ENCODE measurements at places on chromosomes 3 and 15. TPM values are rescaled to one million over a fixed set of nuclear protein-coding genes. Genes with fewer than 3 reads are reported as not detected.

DNA sequence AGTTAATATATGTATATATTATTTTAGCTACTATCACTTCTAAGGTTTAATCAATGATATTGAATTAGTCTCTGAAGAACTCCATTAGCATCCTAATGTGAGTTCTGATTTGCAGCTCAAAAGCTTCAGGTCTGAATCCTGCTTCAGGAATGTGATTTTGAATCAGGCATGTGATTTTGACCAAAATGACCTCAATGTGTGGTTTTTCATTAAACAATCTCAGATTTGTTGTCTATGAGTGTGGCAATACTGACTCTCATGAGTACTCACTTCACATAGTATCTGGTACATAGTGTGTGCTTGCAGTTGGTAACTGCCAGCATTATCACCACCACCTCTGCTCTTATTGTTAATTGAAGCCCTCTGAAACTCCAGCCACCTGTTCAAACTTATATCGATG is 251.0 kb downstream of the KCNH8 start:
- DNase-seq: no peak

- no peak for DNase-seq
Measured at GRCh38 chr3:106759731-106760130, 617.5 kb upstream of the CCDC54 start.

The C3orf62 gene
- 10.8 TPM for polyA plus RNA-seq

DNA sequence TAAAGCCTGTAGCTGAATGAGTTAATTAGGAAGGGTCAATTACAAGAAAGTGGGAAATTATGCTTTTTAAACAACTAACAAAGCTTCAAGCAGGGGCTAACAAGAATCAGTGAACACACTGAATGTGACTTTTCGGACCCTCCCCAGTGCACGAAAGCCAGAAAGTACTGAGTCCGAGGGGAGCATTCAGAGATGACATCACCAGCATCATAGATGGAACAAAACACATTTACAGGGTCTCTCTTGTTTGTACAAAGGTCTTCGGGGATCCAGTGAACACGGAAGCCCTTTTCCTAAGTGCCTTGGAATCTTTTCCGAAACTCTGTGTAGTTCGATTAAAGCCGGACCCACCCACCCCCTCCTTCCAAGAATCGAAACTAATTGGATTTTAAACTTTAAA is 829 bp downstream of the DCP1A start:
- DNase-seq: peak; percentile 21

The TOPBP1 gene
- 51.5 TPM for polyA plus RNA-seq

DNA sequence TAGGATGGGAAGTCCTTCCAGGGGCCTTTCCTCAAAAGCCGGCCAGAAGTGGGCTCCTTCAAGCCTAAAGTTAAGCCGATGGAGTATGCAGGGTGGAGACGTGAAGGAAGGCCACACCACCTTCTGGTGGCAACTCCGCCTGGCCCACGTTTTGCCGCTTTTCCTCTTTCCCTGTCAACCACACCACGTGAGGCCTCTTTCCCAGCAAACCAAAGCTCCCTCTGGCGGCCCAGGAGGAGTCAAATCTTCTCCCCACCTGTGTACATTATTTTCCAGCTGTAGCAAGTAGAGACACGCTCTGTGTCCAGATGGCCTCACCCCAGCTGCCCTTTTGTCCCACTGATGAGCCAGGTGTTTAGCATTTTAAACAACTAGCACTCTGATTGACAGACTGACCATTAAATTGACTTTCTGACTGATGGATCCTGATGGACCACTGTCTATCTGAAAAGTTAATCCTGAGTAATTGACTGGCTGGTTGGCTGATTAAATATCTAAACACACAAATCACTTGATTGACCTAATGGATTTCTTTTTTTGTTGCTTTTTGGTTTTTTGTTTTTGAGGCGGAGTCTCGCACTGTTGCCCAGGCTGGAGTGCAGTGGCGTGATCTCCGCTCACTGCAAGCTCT is 59.6 kb upstream of the ZBTB38 start:
- no peak for DNase-seq

The EIF5A2 gene
- polyA plus RNA-seq: 4.5 TPM

GRCh38 chr3:192880313-192880712 is 37.3 kb downstream of the MB21D2 start:
- DNase-seq: no peak

The ACTC1 gene
- polyA plus RNA-seq: 342 TPM

DNA sequence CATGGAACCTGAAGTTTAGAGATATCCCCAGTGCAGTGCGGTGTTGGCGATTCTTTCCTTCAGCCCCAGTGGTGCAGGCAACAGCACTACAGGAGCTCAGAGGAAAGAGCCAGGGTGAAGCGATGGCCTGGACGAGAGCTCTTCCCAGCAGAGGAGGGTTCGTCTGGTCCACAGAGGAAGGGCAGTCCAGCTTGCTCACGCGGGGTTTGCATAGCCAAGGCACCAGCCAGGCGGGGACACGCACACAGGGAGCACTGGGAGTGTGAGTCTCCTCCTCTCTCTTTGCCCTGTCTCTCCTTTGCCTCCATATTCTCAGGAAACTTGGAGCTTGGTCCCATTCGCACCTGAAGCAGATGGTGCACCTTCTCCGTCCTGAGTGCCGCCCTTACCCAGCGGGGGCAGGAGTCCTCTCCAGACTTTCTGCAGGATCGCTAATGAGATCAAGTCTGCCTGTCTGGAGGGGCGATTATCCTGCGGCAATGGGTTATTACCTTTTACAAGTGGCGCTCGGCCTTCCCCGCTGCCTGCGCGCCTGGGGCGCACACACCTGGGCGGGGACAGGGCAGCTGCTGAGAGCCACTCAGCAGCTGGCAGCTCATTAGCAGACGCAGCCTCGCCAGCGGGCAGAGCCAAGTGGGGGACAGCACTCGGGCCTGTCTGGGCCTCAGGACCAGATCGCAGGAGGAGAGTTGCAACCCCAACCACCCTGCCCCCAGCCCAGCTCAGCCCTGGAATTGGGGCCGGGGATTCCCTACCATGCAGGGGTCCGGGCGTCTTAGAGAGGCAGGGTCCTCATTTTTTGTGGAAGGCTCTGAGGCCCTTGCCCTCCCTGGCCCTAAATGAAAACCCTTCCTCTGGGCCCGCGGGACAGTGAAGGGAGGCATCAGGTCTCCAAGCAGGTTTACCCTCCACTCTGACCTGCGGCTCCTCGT is 119.0 kb upstream of the MEF2A start:
- no peak for DNase-seq

The GRK7 gene
- polyA plus RNA-seq: 0.15 TPM

GRCh38 chr3:87425056-87425455 is 148.7 kb upstream of the POU1F1 start:
- DNase-seq: no peak

The CFAP91 gene
- 6.0 TPM for polyA plus RNA-seq

GRCh38 chr3:105316331-105316730 is 50.4 kb upstream of the ALCAM start:
- DNase-seq: no peak

DNA sequence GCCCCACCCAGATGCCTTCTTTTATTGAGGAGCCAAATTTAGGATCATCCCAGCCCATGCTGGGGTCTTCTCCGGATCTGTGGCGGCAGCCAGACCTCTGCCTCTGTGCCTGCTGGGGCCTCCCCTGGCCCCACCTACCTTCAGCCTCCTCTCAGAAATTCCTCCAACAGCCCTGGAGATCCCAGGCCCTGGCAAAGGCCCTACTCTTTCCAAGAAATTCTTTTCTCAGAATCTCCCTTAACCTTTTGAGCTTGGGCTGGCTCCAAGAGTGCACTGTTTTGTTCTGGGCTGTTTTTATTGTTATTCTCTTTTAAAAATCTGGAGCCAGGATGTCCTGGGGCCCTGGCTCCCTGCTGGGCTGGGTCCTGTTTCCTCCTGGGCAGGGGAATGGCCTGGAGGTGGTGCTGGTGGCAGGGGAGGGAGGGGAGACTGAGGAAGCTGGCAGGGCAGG is 57.8 kb downstream of the GRIP2 start:
- DNase-seq: no peak

The GLDN gene
- 0.19 TPM for polyA plus RNA-seq

The SAMMSON gene
- 0.08 TPM for polyA plus RNA-seq

GRCh38 chr3:76685858-76686257 is 354.0 kb upstream of the ROBO2 start:
- DNase-seq: no peak

- no peak for DNase-seq
Measured at GRCh38 chr3:47096959-47097358, 67.0 kb downstream of the SETD2 start.

GRCh38 chr3:109316162-109316730 is at the start of gene DPPA2:
Gene DPPA2, minus strand, starts transcription at chr3:109316517. Its CDS starts 1,975 bp downstream, at chr3:109314542.
- no peak for DNase-seq

- DNase-seq: no peak
Measured at GRCh38 chr3:72181251-72181650, 396.3 kb upstream of the PROK2 start.

GRCh38 chr3:169619793-169620192 is 43.7 kb downstream of the MECOM start:
- no peak for DNase-seq

DNA sequence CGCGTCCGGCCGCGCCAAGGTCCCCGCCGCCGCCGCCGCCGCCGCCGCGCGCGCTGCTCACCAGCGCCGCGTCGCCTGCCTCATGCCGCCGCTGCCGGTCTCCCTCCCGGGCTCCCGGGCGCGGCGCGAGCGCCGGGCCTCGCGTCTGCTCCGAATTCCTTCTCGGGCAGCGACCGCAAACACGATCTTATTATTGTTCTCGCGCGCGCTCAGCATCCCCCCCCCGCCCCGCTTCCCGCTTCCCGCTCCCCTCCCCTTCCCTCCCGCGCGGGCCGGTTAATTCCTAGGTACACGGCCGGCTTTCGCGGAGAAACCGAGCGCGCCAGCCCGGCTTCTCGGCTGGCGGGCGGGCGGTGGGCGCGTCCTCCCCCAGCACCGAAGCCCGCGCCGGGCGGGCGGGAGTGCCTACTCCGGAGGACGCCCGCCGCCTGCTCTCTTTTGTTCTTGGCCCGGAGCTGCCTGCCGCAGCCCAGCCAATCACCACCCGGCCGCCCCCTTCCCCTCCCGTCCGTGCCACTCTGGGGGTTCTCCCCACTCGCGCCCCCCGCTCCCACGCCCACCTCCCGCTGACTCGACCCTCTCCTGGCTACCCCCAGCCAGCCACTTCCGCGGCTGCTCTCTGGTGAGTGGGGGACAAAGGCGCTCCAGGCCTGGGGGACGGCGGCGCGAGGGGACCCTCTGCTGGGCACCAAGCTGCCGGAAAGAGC is at the start of gene HDGFL3:
HDGFL3 (minus strand) TSS at position 164 of the 707 bp plus-strand sequence. CDS start 409 bp downstream, outside the sequence.
- DNase-seq: peak; percentile 68

DNA sequence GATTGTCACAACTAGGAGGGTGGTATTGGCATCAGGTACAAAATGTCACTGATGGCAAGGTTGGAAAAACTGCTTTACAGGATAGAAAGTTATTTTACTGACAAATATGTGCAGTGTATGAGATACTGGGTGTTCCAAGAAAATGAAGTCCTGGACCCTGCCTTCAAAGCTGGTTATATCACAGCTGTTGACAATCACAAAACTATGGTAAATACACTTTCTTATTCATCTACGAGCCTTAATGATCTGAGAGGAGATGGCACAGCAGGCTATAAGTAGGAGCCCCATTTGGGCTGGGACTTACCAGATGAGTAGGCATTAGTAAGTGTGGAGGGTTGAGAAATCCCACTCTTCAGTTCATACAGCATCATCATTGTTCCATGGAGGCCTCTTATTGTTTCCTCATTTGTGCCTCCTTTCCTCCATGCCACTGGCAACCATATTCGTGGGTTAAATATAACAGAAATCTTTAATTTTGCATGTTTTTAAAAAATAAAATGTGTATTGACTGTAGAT is 66.9 kb downstream of the CMTM8 start:
- no peak for DNase-seq

GRCh38 chr3:111047812-111048435 is 23.7 kb upstream of the NECTIN3 start:
- no peak for DNase-seq

- DNase-seq: no peak
Measured at GRCh38 chr3:151839313-151839631, 25.4 kb downstream of the AADAC start.

- DNase-seq: no peak
Measured at GRCh38 chr3:47394140-47394870, 13.5 kb downstream of the PTPN23 start.

The CHRFAM7A gene
- 4.1 TPM for polyA plus RNA-seq

The ZCWPW2 gene
- 1.8 TPM for polyA plus RNA-seq

DNA sequence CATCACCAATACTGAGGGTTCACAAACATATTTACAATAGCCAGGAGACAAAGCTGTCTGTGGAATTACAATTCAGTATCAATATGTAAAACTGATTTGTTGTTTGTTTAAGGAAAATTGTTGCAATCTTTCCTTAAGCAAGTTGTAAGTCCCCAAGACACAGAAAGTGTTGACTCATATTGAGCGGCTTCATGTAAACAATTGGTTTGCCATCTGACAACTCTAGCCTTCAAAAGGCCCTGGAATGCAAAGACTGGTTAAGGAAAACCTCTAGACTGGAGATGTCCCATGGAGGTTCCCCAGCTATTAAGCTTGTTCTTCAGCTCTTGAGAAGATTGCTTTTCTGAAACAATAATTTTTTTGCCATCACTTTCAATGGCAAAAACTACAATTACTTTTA is 283.7 kb upstream of the PROK2 start:
- DNase-seq: no peak

- DNase-seq: no peak
Measured at GRCh38 chr3:193389335-193389734, 10.8 kb upstream of the ATP13A5 start.

The SCN11A gene
- polyA plus RNA-seq: 0.88 TPM

- DNase-seq: no peak
Measured at GRCh38 chr15:62486041-62486440, 321.0 kb upstream of the C2CD4B start.

The ATP8B4 gene
- 3.0 TPM for polyA plus RNA-seq

DNA sequence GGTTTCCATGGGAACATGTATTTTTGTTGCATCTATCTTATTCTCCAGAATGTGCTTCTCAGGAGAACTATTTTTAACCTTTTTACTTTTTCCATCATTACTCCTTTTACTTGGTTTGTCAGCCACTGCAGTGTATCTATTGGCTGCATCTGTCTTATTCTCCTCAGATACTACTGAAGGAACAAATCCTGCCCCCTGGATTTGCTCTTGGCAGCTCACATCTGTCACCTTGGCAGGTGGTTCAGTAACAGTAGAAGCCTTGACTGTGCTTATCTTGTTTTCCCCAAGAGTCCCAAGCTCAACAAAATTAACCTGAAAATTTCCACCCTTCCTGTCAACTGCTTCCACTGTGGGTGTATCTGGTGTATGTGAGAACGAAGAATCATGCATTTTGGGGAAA is 106.0 kb downstream of the MAP4 start:
- no peak for DNase-seq

The SI gene
- not detected for polyA plus RNA-seq

The EEF1AKMT4 gene
- polyA plus RNA-seq: 2.7 TPM

All from right lung (tissue), 10 donors.